ENCODE measurements at places on chromosomes 7 and 10.

GRCh38 chr7:95501261-95501832 lies 15.6 kb downstream of the ASB4 start:
- no peak for DNase-seq

GRCh38 chr10:97538839-97539238 lies 33.7 kb upstream of the ANKRD2 start:
- no peak for DNase-seq

DNA sequence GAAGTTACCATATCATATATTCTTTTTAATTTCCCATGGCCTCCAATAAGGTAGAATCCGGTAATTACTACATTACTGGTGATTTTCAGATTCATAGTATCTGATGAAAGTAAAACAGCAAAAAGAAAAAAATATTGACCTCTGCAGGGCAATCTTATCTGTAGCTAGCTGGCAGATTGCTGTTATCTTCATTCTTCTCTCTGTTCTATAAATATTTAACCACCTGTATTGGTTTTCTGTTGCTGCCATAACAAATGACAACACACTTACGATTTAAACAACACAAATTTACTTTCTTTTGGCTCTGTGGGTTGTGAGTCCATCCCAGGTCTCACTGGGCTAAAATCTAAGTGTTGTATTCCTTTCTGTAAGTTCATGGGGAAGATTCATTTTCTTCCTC lies 164.5 kb downstream of the ZEB1 start:
- no peak for DNase-seq

- DNase-seq: no peak
Measured at GRCh38 chr10:94630017-94630688, 53.4 kb upstream of the CYP2C18 start.

- DNase-seq: no peak
Measured at GRCh38 chr10:122307669-122308416, 36.7 kb downstream of the BTBD16 start.

GRCh38 chr7:150721970-150722373 lies 5.6 kb downstream of the GIMAP1 start:
- DNase-seq: no peak

GRCh38 chr10:112926906-112927688 lies 22.9 kb upstream of the TCF7L2 start:
- no peak for DNase-seq

GRCh38 chr7:36318116-36318515 lies 71.5 kb upstream of the ANLN start:
- DNase-seq: no peak

DNA sequence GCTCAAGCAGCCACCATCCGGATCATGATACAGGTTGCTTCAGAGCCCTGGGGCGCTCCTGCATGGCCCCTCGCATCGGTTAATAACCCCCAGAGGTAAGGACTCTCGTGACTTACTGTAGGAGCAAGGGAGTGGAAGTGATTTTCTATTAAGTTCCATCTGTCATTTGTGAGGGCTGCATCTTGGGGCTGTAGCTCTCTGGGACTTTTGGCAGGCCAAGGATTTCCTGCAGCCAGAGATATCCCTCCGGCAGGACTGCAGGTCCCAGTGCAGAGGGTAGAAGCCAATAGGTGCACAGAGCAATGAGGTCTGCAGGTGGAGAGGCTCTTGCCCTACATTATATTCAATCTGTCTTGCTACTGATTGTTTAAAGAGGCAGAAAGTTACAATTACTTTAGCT lies 356.8 kb upstream of the ADARB2 start:
- no peak for DNase-seq

- no peak for DNase-seq
Measured at GRCh38 chr7:69283421-69283820, 314.9 kb upstream of the AUTS2 start.

- DNase-seq: no peak
Measured at GRCh38 chr10:74733612-74734011, 92.8 kb upstream of the KAT6B start.

DNA sequence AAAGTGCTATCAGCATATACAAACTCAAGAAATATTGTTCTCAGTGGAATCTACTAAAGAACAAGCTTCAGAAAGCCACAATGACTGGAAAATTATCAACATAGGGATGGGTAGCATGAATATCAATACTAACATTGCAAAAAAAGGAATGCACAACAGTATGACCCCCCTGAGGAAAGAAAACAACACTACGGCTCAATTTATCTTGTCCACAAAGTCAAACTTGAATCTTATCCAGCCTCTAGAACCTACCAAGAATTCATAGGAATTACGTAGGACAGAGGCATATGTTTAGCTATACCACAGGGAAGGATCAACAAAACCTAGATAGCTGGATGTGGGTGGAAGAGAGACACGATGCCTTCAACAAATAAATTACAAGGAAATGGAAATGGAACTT lies 54.6 kb downstream of the AGMO start:
- no peak for DNase-seq

- DNase-seq: no peak
Measured at GRCh38 chr7:106248600-106248999, 36.2 kb downstream of the NAMPT start.

GRCh38 chr10:77507291-77507880 lies 130.2 kb downstream of the KCNMA1 start:
- DNase-seq: no peak

DNA sequence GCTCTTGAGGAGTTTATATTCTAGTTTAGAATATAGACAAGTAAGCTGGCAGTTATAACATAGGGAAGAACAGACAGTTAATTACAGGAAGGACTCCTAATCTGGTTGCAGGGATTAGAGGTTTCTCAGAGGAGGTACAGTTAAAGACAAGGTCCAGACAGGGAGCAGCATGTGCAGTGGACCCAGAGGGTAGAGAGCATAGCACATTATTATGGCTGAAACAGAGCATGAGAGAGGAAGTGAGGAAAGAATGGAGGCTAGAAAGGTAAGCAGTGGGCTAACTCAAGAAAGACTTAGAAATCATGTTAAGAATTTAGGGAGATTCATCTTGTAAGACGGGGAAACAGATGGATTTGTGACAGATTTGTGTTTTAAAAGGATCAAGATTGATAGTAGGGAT lies 9.7 kb downstream of the MIOS start:
- no peak for DNase-seq

DNA sequence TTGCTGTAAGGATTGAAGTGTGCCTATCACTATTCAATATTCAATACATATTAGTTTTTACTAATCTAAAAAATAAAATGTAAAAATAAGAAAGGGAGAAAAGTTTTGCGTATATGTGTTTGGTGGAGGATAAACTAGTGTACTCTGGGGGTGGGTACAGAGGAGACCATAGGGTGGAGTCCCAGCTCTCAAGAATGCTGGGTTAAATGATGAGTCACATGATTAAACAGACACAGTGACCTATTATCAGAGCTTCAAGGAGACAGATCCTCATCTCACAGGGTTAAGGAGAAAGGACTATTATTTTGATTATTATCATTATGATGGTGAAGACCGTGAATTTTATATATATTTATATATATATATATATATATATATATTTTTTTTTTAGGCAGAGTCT lies 77.5 kb downstream of the AFAP1L2 start:
- DNase-seq: no peak

DNA sequence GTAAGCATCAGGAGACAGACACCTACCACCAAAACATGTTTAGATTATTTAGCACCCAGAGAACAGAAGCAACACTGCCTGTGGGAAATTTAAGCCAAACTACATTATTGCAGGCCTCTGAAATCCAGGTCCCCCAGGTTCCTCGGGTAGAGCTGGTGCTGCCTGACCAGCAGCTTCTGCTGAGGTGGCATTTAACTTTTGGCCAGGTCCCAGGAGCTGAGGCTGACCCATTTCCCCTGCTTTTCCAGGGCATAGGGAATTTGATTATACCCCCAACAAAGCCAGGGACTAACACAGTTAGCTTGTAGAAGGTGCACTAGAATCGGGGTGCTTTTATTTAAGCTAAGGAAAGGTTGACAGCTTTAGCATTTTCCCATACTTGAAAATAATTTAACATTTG lies 4.7 kb downstream of the LRRC4 start:
- DNase-seq: no peak

GRCh38 chr7:102094316-102094650 lies 192.4 kb upstream of the SH2B2 start:
- no peak for DNase-seq

DNA sequence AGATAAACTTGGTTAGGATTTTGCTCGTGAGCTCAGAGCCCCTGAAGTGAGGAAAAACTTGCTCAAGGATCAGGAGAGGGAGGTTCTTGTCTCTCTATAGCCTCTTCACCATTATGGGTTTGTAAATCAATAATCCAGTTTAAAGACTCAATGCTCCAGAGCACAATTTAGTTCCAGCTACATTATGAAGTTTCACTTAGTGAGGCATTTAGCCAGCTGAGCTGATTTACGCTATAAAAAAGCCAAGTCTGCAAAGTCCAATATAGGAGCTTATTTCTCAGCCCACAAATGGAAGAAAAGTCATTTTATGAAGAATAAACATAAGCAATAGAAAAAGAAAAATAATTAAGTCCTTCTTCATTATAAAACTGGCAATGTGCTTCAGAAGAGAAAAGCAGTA lies 130.6 kb downstream of the STRA8 start:
- DNase-seq: no peak

GRCh38 chr7:27160145-27160545 lies 3.7 kb upstream of the HOXA7 start:
- no peak for DNase-seq

GRCh38 chr10:69318106-69318866 lies 40.0 kb downstream of the HK1 start:
- DNase-seq: peak; percentile 78

DNA sequence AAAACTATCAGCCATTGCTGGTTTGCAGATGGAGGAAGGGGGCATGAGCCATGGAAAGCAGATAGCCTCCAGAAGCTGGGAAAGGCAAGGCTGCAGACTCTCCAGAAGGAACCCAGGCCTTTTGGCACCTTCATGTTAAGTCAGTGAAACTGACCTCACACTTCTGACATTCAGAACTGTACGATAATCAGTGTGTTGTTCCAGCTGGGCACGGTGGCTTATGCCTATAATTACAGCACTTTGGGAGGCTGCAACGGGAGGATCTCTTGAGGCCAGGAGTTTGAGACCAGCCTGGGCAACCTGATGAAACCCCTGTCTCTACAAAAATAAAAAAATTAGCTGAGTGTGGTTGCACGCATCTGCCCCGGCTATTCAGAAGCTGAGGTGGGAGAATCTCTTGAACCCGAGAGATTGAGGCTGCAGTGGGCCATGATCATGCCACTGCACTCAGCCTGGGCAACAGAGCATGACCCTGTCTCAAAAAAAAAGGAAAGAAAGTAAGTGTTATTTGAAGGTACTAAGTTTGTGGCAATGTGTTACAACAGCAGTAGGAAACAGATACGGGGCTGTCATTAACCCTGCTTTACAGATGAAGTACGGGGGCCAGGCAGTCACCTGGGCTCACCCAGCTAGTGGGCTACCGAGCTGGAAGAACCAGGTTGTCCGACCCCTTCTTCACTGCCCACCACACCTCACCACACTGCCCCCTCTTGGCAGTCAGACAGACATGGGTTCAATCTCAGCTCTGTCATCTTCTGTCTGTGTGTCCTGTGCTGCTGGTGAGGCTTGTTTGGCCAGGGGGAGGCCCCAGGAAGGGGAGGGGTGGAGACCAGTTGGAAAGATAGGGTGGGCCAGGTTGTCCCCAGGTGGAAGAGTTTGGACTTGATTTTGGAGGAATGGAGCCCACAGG lies 18.3 kb downstream of the CHST3 start:
- DNase-seq: no peak

GRCh38 chr10:102642736-102643335 lies 1.4 kb upstream of the TRIM8 start:
- DNase-seq: peak; percentile 29

DNA sequence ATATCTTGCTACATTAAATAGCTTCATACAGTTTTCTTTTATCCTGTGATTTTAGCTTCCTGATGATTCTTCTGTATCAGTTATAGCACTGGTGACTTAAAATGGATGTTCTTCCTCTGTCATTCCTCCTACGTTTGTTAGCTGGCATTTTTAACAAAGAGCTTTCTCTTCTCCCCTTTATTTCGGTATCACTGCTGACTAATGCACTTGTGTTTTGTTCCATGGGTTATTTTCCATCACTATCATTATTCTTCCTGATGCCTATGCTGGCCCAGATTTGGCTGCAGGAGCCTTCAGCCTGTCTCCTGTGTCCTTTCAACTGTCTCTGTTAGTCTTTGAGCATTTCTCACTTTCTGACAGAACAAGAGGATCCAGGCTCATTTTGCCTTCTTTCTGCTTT lies 13.1 kb downstream of the BMS1 start:
- DNase-seq: no peak

DNA sequence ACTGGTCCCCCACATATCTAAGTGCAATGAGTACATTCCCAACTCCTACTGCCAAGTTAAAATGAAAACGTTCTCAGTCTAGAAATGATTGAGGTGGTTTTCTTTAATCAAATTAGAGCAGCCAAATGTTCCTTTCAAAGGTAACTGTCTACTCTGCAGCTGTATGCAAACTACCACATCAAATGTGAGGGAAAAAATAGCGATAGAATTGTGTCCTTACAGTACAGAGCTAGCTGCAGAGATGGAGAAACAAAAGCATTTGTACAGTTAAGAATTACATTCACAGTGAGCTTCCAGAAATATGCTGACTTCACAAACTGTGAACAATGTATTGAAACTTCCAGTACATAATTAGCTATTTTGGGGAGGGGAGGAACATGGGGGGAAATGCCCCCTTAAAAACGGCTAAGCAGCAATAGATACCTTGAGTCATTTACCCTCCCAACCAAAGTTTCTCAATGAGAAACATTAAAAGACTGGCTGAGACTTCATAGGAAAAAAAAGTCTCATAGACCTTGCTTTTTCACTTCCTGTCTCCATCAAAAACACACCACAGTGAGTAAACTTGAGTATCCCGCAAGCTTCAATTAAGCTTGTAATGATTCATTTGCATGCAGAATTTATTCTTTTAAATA lies 22.9 kb downstream of the CDK6 start:
- no peak for DNase-seq

DNA sequence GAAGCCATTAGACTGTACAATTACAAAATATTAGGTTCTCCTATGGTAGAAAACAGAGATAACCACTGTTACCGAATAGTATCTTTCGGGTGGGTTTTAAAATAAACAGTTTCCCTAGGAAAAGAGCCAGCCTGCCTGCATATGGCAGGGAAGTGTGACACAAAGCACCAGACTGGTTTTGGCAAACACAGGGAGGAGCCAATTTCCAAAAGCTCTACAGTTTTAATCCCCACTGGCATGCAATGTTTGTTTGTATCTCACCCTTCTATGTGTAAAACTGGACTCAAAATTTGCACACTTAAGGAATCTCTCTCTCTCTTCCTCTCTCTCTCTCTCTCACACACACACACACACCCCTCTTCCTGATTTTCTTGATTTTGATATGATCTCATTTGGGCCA lies 261.7 kb downstream of the ETV1 start:
- DNase-seq: no peak

DNA sequence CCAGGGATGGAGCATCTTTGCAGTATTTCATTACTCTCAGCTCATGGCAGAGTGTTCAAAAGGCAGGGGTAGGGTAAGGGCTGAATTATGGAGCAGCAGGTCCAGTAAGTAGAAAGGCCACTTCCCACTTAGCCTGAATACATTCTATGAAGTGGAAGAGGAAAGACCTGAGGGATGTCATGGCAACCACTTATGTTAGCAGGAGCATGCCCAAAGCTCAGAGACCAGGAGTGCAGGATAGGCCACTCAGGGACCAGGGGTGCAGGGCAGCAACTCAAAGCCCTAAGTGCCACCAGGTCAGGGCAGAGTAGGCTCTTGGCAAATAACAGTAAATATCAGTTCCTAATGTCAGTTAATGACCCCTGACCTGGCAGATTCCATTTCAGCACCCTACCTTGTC lies 3.6 kb downstream of the SRI start:
- DNase-seq: no peak

- no peak for DNase-seq
Measured at GRCh38 chr7:24172856-24173255, 111.1 kb upstream of the NPY start.

- DNase-seq: no peak
Measured at GRCh38 chr10:34773636-34774630, 41.2 kb downstream of the PARD3 start.

Data from stimulated activated CD4-positive, alpha-beta T cell treated with anti-CD3 and anti-CD28 coated beads, Interleukin-15, amount 100 ng/mL, for 48 hours (primary cell).